Activated naive CD4-positive, alpha-beta T cell treated with anti-CD3 and anti-CD28 coated beads for 36 hours (primary cell): ENCODE measurements at places on chromosomes 6 and 20. TPM values are rescaled to one million over a fixed set of nuclear protein-coding genes. Genes with fewer than 3 reads are reported as not detected.

GRCh38 chr6:80366051-80366450 lies 259.6 kb downstream of the BCKDHB start:
- DNase-seq: no peak

GRCh38 chr6:51025082-51025777 lies 206.6 kb downstream of the TFAP2B start:
- no peak for DNase-seq

PKIB gene
- not detected for total RNA-seq

- DNase-seq: peak; percentile 36
Observed at GRCh38 chr20:41245086-41245707, 72.3 kb downstream of the ZHX3 start.

DNA sequence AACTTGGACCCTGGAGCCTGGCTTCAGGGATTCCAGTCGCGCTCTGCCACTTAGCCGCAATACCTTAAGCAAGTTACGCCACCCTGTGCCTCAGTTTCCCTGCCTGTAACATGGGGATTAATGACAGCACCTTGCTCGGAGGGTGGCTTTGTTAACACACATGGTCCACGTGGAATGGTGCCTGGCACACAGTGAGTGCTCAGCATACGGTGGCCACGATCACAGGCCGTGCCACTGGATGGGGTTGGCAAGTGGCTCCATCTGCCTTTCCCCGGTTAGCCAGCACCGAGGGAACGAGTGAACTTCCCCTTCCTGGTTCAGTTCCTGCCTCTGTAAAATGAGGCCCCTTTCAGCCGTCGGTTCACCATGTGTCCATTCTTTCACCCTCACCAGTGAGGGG lies 17.2 kb downstream of the C6orf132 start:
- DNase-seq: no peak

DNA sequence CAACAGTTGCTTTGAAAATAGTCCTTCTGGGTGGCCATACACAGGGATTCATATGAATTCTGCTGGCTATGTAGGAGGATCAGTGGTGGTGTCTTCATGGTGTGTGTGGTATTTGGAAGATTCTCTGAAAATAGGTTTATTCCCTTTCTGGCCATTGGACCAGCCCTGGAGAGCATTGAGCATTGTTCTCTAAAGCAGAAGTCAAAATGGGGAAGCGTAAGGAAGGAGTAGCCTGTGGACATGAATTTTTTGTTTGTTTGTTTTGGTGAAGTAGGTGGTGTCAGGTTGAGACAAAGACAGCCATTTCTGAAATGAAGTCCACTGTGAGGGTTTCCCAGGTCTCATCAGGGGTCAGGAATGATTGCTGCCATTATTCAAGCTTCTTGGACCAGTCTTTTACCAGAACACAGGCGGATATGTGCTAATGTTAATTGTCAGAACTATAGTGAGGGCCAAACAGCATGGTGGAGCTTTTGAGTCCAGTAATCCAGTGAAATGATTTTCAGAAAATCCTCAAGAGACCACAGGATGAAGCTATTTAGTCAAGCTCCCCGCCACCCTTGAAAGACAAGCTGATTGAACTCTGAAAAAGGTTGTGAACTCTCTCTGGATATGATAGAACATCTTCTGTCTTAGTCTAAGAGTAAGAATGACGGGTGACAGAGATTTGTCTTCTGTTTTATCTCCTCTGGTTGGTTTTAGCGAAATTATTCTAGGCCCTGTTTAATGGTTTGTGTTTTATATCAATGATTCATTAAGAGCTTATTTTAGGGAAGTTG lies 60.0 kb downstream of the DNAH8 start:
- no peak for DNase-seq

GRCh38 chr6:42452171-42453030 lies 675 bp upstream of the TRERF1 start:
- DNase-seq: peak; percentile 40

GRCh38 chr6:20707870-20708269 lies 173.6 kb downstream of the CDKAL1 start:
- no peak for DNase-seq

GRCh38 chr6:110664933-110665332 lies 150.3 kb downstream of the CDK19 start:
- DNase-seq: no peak

GRCh38 chr6:1586256-1586655 lies 23.5 kb upstream of the FOXC1 start:
- DNase-seq: no peak

HLA-F gene
- 282 TPM for total RNA-seq

TENT5A gene
- total RNA-seq: 0.72 TPM

- DNase-seq: no peak
Observed at GRCh38 chr6:89359561-89359960, 7.0 kb upstream of the UBE2J1 start.

RSPO4 gene
- total RNA-seq: not detected

RIPPLY2 gene
- not detected for total RNA-seq

DNA sequence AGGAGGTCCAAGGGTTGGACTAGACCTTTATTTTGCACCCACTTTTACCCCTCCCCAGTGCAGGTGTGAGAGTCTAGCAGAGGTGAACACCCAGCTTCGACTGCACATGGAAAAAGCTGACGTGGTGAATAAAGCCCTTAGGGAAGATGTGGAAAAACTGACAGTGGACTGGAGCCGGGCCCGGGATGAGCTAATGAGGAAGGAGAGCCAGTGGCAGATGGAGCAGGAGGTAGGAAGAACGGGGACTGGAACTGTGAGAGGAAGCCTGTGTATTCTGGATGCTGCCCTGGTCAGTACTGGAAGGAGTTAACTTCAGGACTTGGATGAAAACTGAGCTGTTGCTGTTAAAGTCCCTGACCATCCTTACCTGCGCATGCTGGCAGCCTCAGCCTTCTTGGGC lies 10.6 kb downstream of the CEP250 start:
- no peak for DNase-seq

- no peak for DNase-seq
Observed at GRCh38 chr6:35810971-35811698, 6.0 kb downstream of the LHFPL5 start.

DNA sequence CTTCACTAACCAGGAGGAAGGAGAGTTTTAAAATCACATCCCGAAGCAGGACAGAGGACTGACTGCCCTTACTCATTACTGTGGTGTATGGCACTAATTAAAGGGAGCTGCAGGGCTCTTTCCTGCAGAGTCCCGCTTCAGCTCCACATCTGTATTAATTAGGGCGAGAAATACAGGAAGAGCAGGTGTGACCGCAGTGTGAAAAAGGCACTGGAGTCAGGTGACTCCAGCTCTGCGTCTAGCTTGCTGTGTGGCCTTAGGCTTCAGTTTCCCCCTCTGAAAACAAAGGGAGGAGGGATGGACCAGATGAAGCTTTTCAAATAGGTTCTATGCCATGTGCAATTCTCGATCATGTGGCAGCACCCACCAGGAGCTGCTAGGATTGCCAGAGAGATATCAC lies 34.0 kb downstream of the KIAA1755 start:
- DNase-seq: no peak

- DNase-seq: no peak
Observed at GRCh38 chr6:17967668-17968518, 19.5 kb downstream of the KIF13A start.
